ENCODE measurements at places on chromosomes 5 and 9.

DNA sequence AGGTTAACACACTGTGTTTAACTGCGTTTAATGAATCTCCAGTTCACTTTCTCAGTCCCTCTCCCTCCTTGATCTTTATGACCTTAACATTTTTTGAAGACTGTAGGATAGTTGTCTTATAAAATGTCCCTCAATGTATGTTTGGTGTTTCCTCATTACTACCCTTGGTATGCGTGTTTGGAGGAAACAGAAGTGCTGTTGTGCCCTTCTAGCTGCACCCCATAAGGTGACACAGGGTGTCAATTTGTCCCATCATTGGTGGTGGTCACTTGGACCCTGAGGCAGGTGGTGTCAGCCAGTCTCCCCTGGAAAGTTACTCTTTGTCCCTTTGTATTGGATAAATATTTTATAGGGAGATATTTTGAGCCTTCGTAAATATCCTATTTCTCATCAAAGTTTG is 52.3 kb downstream of the RAD23B start:
- DNase-seq: no peak

DNA sequence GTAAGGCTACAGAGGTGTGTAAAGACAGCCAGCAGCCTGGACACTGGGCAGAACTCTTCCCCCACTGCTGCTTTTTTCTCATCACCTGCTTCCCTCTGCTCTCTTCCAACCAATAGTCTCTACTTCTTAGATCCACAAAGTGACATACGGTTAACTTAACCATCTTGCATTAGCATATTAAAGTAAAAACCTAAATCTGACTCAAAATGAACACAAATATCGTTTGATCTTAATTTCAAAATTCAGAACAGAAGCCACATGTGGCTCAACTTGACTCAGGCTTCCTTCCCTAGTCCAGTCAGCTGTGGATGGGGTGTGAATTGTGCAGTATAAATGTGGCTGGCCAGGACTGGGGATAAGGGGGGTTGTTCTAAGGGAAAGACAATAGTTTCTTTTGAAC is 114.3 kb downstream of the STARD4 start:
- DNase-seq: no peak

GRCh38 chr5:31383734-31384133 is 148.2 kb downstream of the DROSHA start:
- no peak for DNase-seq

DNA sequence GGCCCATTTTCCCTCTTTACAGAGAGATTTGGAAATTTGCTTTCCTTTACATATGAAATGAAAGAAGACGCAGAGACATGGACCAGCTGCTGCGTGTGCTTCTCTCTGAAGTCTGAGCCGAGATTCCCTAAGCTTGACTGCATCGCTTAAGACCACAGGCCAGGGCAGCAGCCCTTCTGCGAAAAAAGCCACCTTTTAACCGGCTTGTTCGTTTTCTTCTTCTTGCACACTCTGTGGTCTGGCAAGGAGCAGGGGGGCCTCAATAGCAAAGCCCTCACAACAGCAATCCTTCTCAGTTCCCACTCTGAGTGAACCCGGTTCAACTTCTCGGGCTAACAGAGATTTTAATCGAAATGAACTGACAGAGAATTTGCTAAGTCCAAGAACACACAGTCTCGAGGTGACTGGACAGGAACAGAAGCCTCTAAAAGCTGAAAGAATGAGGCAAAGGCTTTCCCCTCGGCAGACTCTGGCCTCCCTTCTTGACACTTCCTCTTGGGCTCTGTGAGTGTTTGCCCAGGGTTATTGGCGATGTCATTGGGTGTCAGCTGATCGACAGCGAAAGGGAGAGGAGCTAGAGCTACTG is 512.9 kb upstream of the KLF4 start:
- DNase-seq: no peak

DNA sequence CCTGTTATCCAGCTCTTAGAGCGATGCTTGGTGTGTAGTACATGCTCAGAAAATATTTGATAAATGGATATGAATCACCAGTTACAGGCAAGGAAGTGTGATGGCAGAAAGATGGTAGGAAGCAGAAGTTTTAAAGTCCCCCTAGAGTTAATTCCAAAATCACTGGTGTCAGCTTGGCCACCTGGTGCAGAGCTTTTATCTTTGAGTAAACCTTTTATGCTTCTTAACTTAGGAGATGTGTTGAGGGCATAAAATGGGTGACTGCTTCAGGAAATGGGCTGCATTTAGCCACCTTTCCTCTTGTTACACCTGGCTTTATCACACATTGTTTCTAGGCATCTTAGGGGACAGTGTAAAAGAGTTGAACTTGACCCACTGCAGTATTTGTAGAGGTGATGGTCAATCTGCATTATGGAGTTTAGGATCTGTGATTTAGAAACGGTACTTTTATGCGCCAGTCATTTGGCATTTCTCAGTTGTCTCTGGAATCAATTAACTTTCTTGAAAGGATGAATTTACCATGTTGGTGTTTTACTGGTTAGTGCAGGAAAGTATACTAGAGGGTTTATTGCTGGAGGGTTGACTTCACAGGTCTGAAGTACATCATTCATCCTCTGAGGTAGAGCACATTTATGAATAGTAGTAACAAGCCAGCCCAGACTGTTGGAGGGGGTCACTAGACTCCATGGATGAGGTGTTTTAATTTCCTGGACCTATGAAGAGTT is 7.5 kb upstream of the FAM120AOS start:
- DNase-seq: no peak

DNA sequence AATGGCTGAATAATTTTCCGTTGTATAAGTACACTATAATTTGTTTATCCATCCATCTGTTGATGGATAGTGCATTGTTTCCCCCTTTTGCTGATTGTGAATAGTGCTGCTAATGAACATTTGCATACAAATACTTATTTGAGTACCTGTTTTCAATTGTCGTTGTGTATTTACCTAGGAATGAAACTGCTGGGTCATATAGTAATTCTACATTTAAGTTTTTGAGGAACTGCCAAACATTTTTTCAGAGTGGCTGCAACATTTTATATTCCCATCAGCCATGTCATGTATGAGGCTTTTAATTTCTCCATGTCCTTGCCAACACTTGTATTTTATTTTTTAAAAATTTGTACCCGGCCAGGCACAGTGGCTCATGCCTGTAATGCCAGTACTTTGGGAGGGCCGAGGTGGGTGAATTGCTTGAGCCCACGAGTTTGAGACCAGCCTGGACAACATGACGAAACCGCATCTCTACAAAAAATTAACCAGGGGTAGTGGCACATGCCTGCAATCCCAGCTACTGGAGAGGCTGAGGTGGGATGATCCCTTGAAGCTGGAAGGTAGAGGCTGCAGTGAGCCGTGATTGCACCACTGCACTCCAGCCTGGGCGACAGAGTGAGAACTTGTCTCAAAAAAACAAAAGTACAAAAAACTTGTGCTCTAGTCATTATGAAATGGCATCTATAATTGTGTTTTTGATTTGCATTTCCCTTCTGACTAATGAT is 2.2 kb upstream of the ANXA6 start:
- DNase-seq: no peak

Data from CD4-positive, alpha-beta T cell (primary cell).